ENCODE measurements at places on chromosomes 1 and 21.

- DNase-seq: no peak
These were observed 219.8 kb upstream of the PRMT6 start for GRCh38 chr1:106836708-106837107.

DNA sequence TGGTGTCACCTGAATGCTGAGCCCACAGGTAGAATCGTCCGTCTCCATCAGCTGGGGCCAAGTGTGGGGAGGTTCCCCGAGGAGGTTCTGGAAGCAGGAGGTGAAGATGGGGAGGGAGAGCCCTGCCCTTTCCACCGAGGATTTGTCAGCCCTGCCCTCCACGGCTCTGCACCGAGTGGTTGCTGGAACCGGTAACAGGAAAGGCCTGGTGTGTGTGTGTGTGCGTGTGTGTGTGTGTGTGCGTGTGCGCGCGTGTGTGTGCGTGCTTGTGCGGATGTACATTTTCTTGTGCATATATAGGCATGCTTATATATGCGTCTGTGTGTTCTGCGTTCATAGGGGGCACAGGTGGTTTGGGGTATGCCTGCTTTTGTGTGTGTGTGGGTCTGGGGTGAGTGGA, 3.5 kb downstream of the NBL1 start:
- DNase-seq: no peak

DNA sequence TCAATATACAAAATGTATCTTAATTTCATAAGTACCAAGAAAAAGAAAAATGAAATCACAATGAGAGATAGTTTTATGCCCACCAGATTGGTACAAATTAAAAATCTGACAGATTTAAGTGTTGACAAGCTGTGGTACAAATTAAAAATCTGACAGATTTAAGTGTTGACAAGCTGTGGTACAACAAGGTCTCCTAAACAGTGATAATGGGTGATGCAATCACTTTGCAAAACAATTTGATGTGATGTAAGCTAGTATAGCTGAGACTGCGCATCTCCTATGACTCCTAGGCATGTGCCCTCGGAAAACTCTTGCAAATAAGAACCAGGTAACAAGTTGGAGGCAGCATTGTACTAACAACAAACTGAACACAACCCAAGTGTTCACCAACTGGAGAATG, 100.6 kb downstream of the LPAR3 start:
- no peak for DNase-seq

GRCh38 chr21:37522641-37523295, 156.2 kb downstream of the DYRK1A start:
- no peak for DNase-seq

DNA sequence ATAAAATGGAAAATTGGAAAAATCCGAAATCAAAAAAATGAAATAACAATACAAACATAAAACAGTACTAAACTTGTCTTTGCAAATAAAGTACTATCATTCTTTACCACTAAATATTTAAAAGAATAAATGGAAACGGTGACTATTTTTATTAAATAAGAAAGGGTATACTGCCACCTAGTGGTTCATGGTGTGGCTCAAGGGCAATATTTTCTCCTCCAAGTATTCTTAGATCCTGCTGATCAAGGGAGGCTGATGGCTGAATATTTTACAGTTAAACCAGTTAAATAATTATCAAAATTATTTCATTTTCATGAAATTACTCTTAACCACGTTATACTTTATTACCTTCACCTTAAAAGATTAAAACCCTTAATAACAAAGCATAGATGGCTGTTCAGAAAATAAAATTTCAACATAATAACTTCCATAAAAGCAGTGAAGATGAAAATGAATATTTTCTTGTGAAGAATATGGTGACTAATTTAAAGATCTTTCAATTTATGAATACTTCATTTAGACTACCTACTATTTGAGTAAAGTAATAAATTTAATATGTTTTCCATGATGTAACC, 1793.9 kb downstream of the NCAM2 start:
- no peak for DNase-seq

DNA sequence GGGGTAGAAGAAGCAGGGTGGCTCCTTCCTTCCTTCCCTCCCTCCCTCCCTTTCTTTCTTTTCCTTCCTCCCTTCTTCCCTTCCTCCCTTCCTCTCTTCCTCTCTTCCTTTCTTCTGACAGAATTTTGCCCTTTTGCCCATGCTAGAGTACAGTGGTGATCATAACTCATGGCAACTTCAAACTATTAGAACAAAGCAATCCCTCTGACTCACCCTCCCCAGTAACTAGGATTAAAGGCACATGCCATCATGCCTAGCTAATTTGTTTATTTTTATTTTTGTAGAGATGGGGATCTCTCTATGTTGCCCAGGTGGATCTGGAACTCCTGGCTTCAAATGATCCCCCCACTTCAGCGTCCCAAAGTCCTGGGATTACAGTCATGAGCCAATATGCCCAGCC, 10.0 kb upstream of the RPE65 start:
- no peak for DNase-seq

DNA sequence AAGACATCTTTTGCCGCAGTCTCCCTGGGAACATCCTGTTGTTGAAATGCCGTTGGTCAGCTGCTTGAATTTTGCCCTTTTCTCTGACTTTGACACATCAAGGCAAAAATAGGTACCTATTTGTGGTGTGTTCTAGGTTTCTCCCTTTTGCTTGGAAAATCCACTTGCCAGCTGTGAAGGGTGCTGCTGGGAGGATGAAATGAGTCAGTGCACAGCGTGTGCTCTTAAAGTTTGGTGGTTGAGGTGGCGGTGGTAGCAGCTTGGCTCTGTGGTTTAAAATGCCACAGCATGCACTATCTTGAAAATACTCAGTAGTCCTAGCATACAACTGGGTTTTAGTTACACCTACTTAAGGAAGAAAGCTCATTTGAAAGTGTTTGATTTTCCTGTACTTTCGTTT, 183.8 kb downstream of the DHRS3 start:
- peak; percentile 46 for DNase-seq

GRCh38 chr21:42593007-42593814, 60.2 kb upstream of the PDE9A start:
- DNase-seq: peak; percentile 67

DNA sequence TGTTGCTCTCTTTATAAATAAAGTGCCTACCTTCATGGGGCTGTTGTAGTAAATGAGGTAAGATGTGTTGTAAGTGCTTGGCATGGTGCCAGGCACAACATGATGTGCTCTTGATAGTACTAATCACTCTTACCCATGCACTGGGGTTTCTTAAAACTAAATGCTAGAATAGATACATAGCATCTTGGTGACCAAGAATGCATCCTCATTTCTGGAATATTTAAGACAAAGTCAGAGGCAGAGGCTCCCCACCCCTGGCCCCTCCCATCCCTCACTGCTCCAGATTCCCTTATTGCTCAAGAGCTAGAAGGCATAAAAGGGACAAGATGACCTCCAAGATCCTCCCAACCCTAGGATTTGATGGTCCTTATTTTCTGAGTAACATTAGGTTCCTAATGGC, 61.3 kb downstream of the GLUL start:
- no peak for DNase-seq

DNA sequence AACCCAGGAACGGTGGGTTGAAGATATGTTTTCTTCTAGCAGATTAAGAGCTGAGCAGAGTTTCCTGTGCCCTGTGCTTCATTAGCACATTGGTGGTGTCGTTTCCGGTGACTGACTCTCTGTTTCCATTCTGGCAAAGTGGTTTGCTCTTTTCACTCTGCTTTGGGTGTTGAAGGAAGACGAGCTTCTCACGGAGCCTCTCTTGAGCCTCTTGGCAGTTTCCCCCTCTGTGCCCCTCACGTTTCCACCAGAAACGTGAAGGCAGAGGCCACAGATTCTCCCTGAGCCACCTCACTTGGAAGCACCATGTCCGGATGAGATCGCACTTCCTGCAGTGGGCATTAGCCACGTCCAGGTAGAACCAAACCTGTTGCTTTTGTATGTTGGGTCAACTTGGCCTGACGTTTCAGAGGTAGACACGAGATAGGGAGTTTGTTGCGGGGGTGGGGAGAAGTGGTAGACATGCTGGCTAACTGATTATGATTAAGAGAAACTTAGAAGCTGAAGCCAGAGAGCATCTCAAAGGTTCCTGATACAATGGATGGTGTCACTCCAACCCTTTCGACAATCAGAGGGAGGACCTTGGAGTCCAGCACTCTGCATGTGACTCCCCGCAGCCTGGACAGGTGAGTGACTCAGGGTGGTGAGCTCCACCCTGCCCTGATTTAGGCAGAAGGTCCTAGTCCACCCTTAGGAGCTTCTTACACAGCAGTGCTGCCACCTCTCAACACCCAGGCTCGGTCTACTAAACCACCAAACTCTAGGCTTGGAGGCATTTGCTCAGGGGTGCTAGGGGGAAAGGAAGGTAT, at the start of gene LAX1:
LAX1 (plus strand) TSS at position 155 of the 809 bp plus-strand sequence; CDS start at position 538, 383 bp downstream.
- peak; percentile 63 for DNase-seq

- no peak for DNase-seq
These were observed 9.0 kb downstream of the SLC1A7 start for GRCh38 chr1:53133261-53134041.

- no peak for DNase-seq
These were observed 13.7 kb downstream of the PTGFRN start for GRCh38 chr1:116923421-116923820.

DNA sequence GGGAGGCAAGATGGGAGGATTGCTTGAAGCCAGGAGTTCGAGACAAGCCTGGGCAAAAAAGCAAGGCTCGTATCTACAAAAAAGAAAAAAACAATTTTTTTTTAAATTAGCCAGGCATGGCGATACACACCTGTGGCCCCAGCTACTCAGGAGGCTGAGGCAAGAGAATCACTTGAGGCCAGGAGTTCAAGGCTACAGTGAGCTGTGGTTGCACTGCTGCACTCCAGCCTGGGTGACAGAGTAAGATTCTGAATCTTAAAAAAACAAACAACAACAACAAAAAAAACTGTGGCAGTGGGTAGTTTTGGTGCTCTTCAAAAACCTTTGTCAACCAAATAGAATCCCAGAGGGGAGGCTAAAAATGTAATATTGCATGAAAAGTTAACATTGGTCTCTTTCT, 734 bp downstream of the PTPN22 start:
- no peak for DNase-seq

DNA sequence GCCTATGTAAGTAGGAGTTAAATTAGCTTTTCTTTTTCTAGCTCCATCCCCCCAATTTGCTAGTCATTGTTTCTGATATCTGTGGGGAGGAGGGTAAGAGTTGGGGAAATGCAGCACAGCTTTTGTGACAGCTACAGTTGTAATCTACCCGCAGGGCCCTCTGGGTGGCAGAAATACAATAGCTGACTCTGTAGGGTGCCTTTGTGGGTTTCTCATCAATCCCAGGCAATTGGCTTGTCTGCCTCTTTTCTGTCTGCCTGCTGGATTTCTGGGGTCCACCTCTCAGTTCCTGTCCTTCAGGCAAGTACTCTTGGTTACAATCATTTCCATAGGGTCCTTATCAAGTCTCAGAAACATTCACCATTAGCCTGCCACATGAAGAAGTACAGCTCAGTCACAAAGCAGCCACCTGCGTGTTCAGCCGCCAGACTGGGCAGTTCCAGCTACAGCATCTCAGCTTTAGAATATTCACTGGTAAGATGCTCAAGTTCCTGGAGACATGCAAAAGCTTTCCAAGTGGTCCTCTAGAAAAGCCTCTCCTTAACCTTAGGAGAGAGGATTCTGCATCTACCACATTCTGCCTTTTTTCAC, 19.2 kb upstream of the SLC44A5 start:
- DNase-seq: no peak

GRCh38 chr1:53954128-53954527, 8.0 kb downstream of the LRRC42 start:
- DNase-seq: no peak

- DNase-seq: no peak
These were observed 148.8 kb upstream of the CAMK1G start for GRCh38 chr1:209434631-209435217.

DNA sequence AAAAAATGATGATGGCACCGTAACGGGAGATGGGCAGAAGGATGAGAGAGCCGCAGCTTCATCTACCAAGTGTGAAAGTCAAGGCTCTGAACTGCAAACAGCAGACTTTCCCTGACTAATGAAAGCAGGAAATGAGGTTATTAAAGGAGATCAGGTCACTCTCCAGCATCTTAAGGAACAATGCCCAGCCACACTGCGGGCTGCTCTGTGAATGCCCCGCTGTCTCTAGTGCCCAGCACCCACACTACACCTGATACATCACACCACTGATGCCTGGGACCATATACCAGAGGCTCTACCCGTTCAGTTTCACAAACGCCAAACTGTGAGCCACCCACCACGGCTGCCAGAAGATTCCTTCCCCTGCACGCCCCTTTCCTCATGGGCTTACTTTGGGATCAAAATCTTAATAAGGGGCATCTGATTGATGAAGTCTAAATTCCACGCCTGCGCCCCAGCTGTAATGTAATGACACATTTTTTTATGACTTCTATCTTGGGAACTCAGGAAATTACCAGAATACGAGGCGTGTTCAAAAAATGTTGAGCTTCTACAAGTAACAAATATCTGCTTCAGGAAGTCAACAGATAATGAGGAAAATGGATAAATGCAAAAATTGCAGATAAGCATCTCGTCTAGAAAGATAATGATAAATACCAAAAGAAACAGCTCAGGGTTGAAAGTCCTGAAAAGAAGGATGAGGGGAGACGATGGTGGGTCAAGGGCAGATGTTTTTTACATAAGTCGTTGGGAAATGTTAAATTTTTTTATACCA, 72.0 kb downstream of the MIS18A start:
- DNase-seq: no peak

GRCh38 chr1:91731815-91732214, 154.1 kb downstream of the TGFBR3 start:
- no peak for DNase-seq

- DNase-seq: no peak
These were observed 726.9 kb upstream of the PTBP2 start for GRCh38 chr1:95994643-95995042.

GRCh38 chr1:178166429-178167024, 72.6 kb downstream of the RASAL2 start:
- no peak for DNase-seq

DNA sequence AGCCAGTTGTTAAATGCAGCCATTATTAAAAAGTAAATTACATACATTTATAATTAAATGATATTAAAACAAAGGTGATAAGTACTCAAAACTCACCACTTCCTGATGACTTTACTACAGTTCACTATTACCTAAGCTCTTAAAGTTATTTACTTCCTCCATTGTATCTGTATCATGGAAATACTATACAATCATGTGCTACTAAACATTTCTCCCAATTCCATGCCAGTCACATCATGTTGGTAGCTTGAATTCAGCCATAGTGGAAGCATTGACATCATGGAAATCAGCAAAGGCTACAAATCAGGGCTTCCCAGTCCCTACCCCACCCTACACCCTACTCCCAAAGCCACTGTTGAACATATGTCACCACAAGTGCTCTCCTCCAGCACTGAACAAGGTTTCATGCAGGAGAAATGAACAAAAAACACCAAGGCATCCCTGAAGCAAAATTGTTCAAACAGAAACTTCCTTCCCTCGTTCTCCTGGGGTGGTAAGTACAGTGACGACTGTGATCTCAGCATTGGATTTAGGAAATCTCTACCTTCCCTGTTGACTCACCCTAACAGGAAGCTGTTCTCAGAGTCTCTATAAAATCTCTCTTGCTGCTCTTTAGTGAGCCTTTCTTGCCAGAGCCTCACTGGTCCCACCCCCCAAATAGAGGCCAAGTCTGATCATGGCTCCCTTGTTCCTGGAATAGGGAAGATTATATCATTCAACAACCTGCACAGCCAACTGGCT, 12.7 kb downstream of the VSIG8 start:
- DNase-seq: no peak
